ENCODE measurements at places on chromosomes 3 and 15. TPM values are rescaled to one million over a fixed set of nuclear protein-coding genes. Genes with fewer than 3 reads are reported as not detected.

DNA sequence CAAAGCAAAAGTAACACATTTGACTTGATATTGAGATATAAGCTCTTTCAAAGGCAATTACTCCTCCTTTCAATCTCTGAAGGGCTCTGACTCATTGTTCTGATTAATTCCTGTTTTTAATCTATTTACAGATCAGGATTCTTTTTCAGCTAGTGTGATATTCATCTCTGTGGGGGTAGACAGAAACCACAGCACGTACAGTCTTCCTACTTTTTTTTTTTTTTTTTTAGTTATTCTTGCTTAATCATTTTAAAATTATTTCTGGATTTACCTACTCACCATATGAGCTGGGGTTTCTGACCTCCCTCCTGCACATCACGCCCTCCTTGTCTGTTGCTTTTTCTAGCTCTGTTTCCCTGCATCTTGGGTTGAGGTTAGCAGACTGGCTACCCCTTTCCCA is 1.4 kb downstream of the CNTN3 start:
- DNase-seq = no peak

DNA sequence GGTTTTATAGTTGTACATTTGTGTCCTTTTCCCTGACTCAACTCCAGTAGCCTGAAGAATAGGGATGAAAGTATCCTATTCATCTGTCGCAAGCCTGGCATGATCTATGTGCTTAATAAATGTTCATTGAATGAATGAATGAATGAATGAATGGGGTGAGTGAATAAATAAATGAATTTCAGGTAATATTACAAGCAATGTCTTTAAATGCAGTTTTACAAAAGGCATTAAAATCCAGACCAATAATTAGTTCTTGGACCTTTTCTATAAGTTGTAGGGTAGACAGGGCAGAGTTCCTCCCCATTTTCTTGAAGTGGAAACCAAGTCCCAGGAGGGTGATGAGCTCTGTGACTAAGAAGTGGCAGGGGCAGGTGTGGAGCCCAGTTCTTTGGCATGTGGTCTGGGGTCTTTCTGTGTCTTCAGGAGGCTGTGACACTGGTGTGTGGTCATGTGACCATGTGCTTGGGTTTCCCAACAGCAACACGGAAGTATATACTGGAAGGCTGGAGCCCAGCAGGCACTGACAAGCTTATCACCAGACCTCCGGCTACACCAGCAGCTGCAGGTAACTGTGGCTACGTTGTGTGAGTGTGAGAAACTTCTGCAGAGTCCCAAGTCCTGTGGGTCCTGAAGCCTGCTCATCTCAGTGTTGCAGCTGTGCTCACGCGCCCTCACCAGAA is 18.3 kb downstream of the XYLB start:
- no peak for DNase-seq

DNA sequence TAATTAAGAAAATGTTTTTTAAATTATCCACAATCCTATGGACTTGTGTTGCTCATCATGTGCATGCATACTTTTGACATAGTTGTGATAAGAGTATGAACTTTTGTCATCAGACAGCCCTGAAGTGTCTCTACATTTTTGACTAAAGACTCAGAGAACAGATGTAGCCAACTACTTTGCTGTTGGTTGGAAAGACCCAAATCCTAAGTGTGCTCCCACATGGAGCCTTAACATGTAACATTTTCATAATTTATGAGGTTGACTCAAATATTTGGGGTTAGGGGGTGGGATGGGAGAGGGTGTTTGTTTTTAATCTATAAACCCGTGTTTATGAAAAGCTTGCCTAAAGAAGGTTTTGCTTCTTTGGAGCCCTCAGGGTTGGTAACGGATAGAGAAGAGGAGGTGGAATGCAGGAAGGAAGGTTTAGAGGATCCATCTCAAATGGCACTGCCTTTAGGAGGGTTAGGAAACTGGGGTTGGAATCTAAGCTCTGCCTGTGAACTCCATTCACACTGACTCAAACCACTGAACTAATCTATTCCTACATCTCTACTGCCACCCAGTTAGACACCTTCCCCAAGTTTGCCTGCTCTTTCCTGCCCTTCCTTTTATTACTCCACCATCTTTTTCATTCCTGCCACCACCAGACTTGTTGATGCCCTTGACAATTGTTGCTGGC is 3.7 kb downstream of the BOC start:
- peak; percentile 66 for DNase-seq

GRCh38 chr3:141729240-141729639 is 8.9 kb upstream of the RNF7 start:
- DNase-seq = no peak

DNA sequence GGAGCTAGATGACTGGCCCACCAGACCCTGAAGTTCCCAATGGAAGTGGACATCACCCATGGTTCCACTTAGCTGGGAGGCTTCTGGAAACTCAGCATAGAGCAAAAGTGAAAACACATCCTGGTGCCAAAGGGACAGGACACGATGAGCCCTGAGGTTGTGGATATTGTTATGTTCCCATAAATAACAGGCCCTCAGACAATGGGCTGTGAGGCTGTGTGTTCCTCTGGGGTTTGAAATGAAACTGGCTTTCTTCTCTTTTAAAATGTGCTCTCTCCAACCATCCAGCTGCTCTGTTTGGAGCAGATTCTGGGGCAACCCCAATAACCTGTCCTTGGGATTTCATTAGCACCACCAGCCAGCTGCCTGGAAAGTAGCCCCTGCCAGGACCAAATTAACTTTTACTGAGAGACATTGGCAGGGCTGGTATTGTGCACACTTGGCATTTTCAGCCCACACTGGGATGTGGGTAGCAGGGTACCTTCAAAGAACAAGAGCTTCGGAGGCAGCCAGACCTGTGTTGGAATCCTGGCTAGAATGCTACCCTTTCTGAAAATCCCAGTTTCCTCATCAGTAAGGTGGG is 97.5 kb downstream of the DNAJB8 start:
- no peak for DNase-seq

The PRR23B gene
- total RNA-seq = not detected

DNA sequence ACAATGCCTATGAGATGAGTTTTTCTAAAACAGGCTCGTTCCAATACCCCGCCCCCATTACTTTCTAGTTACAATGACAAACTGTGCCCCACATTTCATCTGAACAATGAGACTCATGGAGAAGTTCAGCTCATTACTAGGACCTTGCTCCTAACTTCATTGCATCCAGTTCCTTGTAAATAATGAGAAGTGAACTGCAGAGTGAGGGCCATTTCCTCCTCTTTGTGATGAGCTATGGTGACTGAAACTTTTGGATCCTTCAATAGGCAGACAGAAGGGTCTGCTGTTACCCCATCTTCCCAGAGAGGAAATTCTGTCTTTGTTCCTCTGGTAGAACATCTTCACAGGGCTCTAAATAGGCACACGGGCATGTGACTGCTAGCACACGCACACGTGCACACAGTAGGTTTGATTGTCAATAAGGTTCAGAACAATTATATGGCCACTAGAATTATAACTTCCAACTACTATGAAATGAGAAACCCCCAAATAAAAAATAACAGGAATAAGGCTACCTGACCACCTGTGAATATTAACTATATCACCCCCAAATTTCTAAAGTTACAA is 51.8 kb downstream of the SERP1 start:
- no peak for DNase-seq

DNA sequence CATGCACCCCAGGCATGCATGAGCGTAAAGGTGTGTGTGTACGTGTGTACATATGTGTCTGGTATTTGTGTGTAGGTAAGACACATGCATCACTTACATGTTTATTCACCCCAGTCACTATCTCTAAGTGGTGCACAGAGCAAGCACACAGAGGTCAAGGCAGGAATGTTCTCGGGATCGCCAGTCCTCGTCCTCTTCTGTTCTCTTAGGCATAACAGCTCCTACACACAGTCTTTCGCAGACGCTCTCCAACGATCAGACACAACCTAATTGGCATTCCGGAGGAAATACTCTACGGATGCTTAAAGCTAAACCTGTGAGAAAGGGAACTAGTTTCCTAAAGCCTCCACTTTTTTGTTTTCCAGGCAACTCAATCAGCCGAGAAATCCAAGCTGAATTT is 95.9 kb downstream of the ADAMTS17 start:
- no peak for DNase-seq

- no peak for DNase-seq
Observed at GRCh38 chr3:171458864-171459136, 1.4 kb downstream of the TNIK start.

The TNIK gene
- 38.2 TPM for total RNA-seq

- no peak for DNase-seq
Observed at GRCh38 chr3:58577269-58577821, at the start of gene FAM107A. Gene FAM107A (minus strand): TSS chr3:58577391. CDS start chr3:58569860, 7,531 bp downstream.

- no peak for DNase-seq
Observed at GRCh38 chr3:46923559-46924350, 46.2 kb downstream of the PTH1R start.

The CSPG4 gene
- 195 TPM for total RNA-seq

GRCh38 chr3:196948442-196949284 is 6.3 kb upstream of the NCBP2 start:
- no peak for DNase-seq

DNA sequence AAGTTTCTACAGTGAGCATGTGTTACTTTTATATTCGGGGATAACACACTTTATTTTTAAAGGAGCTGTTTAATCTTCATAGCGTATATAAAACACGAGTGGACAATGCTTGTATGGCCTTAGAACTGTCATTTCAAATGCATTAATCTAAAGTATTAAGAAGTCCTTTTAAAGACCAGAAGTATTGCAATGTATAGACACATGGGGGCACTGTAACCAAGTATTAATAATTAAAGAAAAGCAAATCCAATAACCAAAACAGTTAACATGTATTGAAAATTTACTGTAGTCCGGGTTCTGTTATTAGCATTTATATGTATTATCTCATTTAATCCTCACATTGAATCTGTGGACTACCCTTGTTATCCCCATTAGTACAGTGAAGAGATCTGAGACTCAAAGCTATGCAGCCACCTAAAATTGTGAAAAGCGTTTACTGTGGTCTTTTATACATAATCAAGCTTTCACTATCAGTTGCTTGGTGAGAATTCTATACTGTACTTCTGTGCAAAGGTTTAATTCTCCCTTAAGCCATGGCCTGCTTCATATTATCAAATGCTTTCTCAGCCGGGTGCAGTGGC is 10.1 kb downstream of the ARL14 start:
- no peak for DNase-seq

The HRG gene
- not detected for total RNA-seq

The GOLGA6L4 gene
- 0.50 TPM for total RNA-seq

DNA sequence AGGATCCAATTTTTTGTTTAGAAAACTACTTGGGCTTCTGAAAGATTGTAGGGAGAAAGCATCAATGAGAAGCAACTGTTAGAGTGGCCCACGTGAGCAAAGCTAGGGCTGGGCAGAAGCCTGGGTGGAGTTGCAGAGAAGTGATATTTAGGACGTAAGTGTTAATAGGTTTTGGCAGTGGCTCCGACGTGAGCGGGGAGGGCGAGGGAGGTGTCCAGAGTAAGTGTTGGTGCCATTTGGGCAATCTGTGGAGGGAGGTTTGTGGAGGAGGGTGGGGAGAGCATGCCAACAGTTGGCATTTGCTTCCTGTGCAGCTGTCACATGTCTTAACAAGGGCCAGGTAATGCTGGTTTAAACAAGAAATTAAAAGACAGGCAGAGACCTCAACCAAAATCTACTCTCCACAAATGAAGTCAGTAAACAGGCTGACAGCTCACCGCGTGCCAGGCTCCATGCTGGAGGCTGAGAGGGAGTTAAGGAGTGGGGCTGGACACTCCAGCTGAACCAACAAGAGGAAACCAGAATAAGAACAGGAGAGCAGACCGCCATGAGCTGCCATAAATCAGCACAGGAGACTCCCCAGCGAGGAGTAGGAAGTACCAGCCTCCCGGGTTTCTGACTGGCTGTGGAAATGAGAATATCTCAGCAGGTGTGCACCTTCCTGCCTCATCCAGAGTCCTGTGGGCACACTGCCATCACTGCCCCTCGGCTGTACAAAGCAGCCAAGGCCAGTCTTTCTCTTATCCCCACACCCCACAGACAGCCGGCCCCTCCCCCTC is 232.6 kb downstream of the ABHD5 start:
- DNase-seq = peak; percentile 85

DNA sequence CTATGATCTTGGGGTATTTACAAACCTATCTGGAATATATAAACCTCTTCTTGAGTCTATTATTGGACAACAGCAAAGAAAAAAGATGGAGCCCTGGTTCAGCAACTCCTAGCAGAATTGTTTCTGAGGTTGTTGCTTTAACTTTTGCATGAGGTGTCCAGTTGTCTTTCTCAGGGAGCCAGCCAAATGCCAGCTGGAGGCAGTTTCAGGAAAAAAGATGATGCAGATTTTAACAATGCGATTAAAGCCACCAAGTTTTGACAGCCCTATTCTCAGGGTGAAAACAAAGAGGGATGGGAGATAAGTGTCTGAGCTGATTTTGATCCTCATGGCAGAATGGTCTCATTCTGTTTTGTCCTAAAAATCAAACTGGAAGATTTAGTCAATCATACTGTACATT is 181.6 kb upstream of the RASGRP1 start:
- no peak for DNase-seq

DNA sequence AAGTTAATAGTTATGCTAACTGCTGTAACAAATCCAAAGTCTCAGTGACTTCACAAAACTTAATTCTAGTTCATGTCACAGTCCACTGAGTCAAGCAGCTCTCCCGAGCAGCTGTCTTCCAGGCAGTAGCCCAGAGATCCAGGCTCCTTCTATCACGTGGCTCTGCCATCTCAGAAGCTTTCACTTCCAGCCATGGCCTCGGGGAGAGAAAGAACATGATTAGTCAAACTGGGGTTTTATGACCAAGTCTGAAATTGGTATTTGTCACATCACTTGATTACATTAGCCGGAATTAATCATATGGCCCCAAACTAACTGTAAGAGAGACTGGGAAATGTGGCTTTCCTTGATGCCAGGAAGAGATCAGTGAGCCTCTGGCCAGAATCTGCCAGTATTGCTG is 70.2 kb upstream of the DGKG start:
- DNase-seq = peak; percentile 82

DNA sequence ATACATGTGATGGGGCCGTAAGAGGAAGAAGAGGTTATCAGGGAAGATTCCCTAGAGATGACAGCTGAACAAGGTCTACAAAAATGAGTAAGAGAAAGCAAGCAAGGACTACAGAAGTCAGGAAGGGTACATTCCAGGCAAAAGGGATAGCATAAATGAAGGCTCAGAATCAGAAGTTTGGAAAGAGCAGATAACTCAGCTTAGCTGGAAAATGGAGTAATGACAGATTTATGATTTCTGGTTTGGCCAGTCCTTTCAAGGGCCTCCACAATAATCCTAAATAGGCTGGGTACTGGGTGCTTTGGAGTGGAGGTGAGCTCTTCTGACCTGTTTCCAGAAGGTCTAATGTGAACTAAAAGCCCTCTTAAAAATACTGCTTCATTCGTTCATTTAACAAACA is 110.7 kb downstream of the MYO5A start:
- no peak for DNase-seq

The VILL gene
- 3.2 TPM for total RNA-seq

DNA sequence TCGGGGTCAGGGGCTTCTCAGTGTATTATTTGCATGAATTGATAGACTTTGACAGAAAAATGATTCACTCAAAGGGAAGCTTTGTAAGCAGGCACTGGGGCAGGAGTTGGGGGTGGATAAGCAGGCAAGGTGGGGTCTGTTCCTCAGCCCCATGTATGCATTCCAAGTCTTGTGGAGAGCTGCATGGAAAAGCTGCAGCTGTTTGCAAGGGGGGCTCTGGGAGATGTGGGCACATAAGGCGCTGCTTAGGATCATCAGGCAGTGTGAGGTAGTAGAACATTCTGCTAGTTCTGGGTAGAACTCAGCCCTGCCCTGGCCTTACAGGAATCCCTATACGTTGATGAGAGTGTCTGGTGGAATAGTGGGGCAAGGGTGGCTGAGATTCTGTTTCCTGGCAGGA is 154.2 kb upstream of the LRIG1 start:
- peak; percentile 79 for DNase-seq

GRCh38 chr3:42300013-42300412 is 34.0 kb upstream of the CCK start:
- peak; percentile 85 for DNase-seq

The SCN11A gene
- 0.99 TPM for total RNA-seq
